ENCODE measurements at places on chromosomes 11 and 22. TPM values are rescaled to one million over a fixed set of nuclear protein-coding genes. Genes with fewer than 3 reads are reported as not detected.

Gene KCNQ1
- 0.32 TPM for total RNA-seq

Gene CTSW
- total RNA-seq = not detected

Gene SOX10
- total RNA-seq = not detected

Gene CABP2
- total RNA-seq = not detected

Gene TMPRSS13
- not detected for total RNA-seq

Gene PNPLA5
- not detected for total RNA-seq

Gene CCDC116
- total RNA-seq = 0.06 TPM

Gene CRYAB
- total RNA-seq = 6.0 TPM

Data from A549 treated with CORT108297 at 1 μM for 4 hours (cell line).